NCI-H2029 treated with DMSO at 0.1 percent for 48 hours (cell line): ENCODE measurements at places on chromosomes 13 and 19.

GRCh38 chr19:58558066-58558622, at the start of gene UBE2M:
UBE2M (minus strand) TSS chr19:58558611; CDS start chr19:58558381, 230 bp downstream.
- no peak for DNase-seq

GRCh38 chr19:35908973-35909683, 1.0 kb upstream of the TYROBP start:
- no peak for DNase-seq

GRCh38 chr19:45822716-45823115, 7.6 kb upstream of the RSPH6A start:
- no peak for DNase-seq

- no peak for DNase-seq
These were observed 128.1 kb downstream of the EFNB2 start for GRCh38 chr13:106407338-106407737.

GRCh38 chr19:15551293-15552004, 43.1 kb downstream of the CYP4F22 start:
- DNase-seq: peak; percentile 52

GRCh38 chr19:10639836-10640235, 14.3 kb upstream of the ILF3 start:
- DNase-seq: no peak
